ENCODE measurements at places on chromosomes 7 and 10.

DNA sequence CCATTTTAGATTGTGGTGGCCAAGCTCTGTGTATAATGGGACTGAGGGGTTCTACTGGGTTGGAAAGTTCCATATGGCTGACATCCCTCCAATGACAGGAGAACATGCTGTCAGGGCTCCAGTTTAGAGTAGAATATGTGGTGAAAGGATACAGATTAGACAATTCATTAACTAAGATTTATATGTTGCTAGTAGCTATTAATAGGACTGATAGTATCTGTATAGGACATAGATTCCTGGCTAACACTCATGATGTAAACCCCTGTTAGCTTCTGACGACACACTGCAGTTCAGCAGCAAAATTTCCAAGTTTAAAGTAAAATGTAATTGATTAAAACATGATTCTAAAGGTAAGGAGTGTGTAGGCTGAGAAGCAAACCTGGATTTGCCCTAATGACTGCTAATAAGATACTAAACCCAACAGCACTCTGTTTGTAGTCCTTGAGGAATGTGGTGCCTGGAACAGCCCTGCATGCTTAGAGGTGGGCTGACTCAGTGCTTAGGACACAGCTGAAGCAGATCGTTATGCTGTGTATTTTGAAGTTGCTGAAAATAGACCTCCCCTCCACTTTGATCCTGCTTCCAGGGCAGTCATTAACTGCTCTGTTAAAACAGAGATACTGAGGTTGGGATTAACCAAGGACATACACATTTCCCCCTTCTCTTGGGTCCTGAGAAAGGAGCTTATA, 1129.6 kb downstream of the SORCS3 start:
- DNase-seq: no peak

DNA sequence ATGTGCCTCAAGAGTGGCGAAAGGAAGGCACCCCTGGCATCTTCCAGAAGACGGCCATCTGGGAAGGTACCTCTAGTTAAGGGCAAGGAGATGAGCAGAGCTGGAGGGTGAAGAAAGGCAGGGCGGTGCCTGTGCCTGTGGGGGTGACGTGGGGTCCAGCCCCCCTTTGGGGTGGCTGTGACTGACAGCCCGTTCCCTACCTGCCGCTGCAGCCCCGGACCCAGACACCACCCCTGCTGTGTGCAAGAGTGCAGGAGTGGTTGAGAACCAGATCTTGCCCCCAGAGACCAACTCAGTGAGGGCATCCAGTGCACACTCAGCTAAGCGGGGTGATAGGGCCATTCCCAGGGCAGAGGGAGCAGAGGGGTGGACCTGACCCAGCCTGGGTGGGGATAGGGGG, 4.3 kb upstream of the MUC17 start:
- DNase-seq: no peak

- DNase-seq: no peak
Measured at GRCh38 chr7:80583901-80584300, 54.5 kb upstream of the CD36 start.

GRCh38 chr7:117123311-117123926, 170.1 kb downstream of the ST7 start:
- DNase-seq: no peak

DNA sequence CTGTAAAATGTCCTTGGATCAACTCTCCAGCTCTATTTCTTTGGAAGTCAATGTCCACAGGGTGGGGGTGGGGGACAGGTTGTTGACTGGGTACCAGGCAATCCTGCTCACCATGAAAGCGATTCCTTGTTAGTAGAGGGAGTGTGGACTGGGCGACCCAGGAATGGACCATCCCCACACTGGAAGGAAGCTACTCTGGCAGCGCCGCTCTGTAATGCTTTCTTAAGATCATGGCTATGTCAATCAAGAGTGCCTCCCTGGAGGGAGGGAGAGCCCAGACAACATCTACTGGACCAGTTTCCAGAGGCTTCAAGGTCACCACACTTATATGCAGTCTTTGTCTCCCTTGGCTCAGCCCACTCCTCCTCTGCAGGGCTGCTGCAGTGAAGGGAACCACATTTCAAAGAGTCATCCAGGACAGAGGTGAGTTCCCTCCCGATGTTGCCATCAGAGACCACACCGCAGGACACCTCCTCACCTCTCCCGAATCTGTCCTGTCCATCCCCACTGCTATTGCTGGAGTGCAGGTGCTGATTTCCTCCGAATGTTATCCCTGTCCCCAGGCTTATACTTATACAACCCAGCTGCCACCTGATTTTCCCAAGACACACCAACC, 6.9 kb downstream of the GIMAP5 start:
- DNase-seq: no peak

- DNase-seq: peak; percentile 80
Measured at GRCh38 chr10:5812283-5813090, 747 bp downstream of the GDI2 start.

DNA sequence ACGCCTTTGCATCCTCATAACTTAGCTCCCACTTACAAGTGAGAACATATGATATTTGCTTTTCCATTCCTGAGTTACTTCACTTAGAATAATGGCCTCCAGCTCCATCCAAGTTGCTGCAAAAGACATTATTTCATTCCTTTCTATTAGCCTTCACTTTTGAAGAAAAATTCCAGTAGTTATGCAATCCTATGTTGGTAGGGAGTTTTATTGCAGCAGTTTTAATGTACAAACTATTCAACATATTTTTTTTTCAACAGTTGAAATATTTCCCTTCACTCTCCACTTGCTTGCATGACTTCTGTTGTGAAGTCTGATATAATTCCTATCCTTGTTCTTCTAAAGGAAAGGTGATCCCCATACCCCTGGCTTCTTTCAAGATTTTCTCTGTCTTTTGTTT, 27.3 kb upstream of the ARHGAP22 start:
- no peak for DNase-seq

GRCh38 chr7:78587443-78588044, 789.0 kb downstream of the PHTF2 start:
- DNase-seq: no peak

DNA sequence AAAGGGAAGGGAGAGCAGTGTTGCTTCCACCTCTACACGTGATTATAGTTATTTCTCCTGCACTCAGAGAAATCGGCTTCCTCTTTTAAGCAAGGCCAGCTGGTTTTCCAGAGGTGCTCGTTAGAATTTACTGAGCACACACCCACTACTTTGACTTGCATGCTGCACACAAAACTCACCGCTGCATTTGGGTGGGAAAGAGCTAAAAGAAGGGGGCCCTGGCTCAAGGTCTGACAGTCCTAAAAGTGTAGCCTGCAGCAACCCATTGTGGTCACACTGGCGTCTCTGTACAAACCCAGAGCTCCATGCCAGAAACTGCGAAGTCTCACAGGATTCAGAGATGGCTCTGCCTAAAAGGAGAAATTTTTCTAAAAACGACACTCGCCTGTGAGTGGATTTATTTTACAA, 133.7 kb downstream of the SLC25A13 start:
- no peak for DNase-seq

DNA sequence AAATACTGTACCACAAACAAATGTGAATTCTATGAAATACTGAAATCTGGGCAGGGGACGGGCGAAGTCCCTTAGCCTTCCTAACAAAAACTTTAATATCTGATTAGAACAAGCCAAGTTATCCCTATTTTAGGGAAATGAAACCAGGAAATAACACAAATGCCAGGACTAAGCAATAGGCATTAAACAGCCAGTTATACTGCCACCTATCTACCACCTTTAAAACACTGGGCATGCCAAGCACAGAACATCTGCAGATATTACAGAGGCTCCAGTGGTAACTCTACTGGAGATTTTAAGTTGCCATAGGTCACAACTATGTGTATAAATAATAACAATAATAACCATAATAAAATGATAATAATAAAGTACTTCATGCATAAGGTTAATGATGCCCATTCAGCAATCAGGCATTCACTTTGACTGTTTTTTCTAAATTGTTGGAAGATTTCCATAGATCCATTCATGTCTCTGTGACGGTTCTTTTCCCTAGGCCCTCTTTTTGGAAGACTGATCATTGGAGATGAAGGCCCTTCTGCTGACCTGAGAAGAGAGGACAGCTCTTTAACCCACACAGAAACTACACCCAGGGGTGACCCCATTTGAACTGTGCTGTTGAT, 195.7 kb downstream of the CACNA2D1 start:
- DNase-seq: no peak

DNA sequence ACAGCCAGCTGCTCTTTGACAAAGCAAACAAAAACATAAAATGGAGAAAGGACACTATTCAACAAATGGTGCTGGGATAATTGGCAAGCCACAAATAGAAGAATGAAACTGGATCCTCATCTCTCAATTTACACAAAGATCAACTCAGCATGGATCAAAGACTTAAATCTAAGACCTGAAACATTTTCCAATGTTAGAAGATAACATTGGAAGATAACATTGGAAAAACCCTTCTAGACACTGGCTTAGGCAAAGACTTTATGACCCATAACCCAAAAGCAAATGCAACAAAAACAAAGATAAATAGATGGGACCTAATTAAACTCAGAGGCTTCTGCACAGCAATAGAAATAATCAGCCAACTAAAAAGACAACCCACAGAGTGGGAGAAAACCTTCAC, 425.7 kb upstream of the SEMA3D start:
- DNase-seq: no peak

GRCh38 chr10:71250842-71251241, 38.5 kb downstream of the UNC5B start:
- DNase-seq: no peak

- no peak for DNase-seq
Measured at GRCh38 chr10:56057860-56058259, 303.2 kb downstream of the ZWINT start.

- DNase-seq: peak; percentile 65
Measured at GRCh38 chr10:45000752-45001380, at the start of gene ZNF22. TSS of gene ZNF22 (plus strand) at chr10:45000923. CDS start at chr10:45003369, 2,446 bp downstream.

GRCh38 chr7:105024734-105025133, 10.7 kb downstream of the KMT2E start:
- no peak for DNase-seq

- peak; percentile 87 for DNase-seq
Measured at GRCh38 chr10:80459047-80459865, 5.1 kb downstream of the TSPAN14 start.

DNA sequence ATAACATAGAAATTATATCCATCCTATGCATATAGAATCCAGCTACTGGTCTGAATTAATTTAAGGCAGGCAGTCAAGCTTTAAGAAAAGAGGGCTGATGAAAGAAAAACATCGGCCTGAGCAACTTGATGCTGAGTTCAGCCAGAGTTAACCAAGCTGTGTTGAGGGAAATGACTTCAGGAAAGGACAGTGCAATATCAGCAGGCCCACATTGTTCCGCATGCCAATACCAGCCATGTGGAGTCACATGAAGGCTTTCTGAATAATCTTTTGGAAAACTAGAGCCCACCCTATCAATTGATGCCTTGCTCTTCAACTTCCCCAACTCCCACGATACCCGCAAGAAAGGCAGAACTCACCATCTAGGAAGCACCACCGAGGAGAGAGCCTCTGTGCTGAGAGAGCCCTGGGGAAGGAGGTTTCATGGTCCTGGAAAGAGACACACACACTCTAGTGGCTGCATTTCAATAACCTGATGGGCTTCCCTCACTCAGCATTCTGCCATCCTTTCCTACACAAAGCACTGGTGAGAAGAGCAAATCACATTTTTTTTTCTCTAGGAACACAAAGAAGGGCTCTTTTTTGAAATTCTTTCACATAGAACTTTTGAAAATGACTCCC, 125.8 kb upstream of the PTN start:
- DNase-seq: no peak

- no peak for DNase-seq
Measured at GRCh38 chr10:73723516-73723915, 20.7 kb upstream of the SEC24C start.

GRCh38 chr7:138167869-138168296, 91.6 kb downstream of the AKR1D1 start:
- DNase-seq: no peak

GRCh38 chr10:130036296-130037065, 72.4 kb upstream of the EBF3 start:
- peak; percentile 31 for DNase-seq

All from Peyer's patch (tissue), 4 donors.